ENCODE measurements at places on chromosomes 13 and 19.

DNA sequence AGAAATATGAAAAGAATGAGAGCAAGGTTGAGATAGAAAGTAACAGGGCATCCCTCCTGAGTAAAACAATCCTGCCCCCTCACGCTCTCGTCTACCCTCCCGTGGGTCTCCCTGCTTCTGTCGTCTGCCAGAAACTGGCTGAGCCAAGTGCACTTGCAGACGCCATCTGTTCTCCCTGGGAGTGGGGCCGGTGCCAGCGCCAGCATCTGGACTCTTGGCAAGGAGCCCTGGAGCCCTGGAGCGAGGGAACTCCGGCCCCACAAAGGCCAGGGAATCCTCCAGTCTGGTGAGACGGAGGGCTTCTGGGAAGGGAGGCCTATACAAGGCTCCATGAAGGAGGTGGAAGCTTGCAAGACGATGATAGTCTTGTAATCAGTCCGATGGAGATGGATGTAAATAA, 2.3 kb upstream of the TMEM91 start:
- no peak for DNase-seq

- DNase-seq = no peak
Measured at GRCh38 chr19:43438291-43439031, 23.8 kb downstream of the TEX101 start.

DNA sequence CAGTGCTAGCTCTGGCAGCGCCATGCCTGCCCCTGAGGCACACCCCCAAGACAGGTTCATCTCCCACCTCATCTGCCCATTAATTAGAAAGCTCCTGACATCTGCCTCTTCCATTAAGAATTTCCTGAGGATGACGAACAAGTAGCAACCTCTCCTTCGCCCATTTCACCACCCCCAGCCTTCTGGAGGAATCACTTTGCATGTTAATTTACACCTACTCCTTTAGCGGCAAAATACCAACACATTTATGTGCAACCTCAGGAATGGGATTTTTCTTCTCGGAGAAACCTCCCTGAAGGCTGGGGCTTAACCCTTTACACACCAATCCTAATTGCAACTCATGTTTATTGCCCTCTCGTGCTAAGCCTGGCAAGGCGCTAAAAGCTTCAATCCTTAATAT, 13.8 kb downstream of the SLC7A1 start:
- DNase-seq = no peak

DNA sequence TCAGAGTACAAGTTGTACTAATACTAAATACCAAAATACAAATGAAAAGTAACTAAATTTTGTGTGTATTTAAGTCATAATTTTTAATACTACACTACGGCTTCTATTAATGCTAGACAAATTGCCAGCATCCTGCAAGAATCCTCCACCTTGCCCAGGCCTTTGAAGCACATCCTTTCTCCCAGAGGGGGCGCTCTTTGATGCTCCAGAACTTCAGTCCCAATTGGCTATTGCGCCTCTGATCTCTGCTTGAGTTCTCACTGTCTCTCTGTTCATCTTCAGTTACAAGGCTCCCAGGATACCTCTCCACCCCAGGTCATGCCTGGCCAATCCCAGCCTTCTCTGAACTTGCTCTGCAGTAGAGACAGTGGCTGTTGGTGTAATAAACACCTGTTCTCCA, 141.0 kb downstream of the DCLK1 start:
- no peak for DNase-seq
